ENCODE measurements at places on chromosomes 2 and 18. TPM values are rescaled to one million over a fixed set of nuclear protein-coding genes. Genes with fewer than 3 reads are reported as not detected.

The BCL11A gene
- 0.30 TPM for total RNA-seq

The CELF4 gene
- total RNA-seq = not detected

The NDUFS1 gene
- 96.4 TPM for total RNA-seq

The CDK5R2 gene
- total RNA-seq = not detected

The RIT2 gene
- not detected for total RNA-seq

The CRYBA2 gene
- total RNA-seq = not detected

The GNAL gene
- total RNA-seq = 0.15 TPM

The POTEJ gene
- total RNA-seq = not detected

The AUP1 gene
- 208 TPM for total RNA-seq

The PRSS56 gene
- total RNA-seq = not detected

The NRP2 gene
- total RNA-seq = 0.82 TPM

The LYPD6B gene
- total RNA-seq = not detected

Measured in activated CD8-positive, alpha-beta memory T cell treated with anti-CD3 and anti-CD28 coated beads for 36 hours (primary cell).